ENCODE measurements at places on chromosomes 7 and 10. TPM values are rescaled to one million over a fixed set of nuclear protein-coding genes. Genes with fewer than 3 reads are reported as not detected.

- H3K4me3 ChIP-seq: no peak overlapping the region
- no peak for DNase-seq
- no peaks in the 10 kb centered on the region for H3K27me3 ChIP-seq
- H3K4me1 ChIP-seq: no peaks in the 10 kb centered on the region
Measured at GRCh38 chr7:152633072-152633471, 42.9 kb downstream of the XRCC2 start.

GRCh38 chr10:72297805-72298591 is 24.3 kb downstream of the DDIT4 start:
- H3K4me3 ChIP-seq: peak overlapping the region; percentile 57
- no peaks in the 10 kb centered on the region for H3K36me3 ChIP-seq
- peaks cover 56% of the 10 kb centered on the region for H3K4me1 ChIP-seq
- peak; percentile 87 for DNase-seq
- H3K27ac ChIP-seq: peak overlapping the region; percentile 98
- no peaks in the 10 kb centered on the region for H3K27me3 ChIP-seq

GRCh38 chr10:61899997-61900828 is 1.3 kb upstream of the ARID5B start:
- H3K27me3 ChIP-seq: no peaks in the 10 kb centered on the region
- peak overlapping the region; percentile 91 for H3K27ac ChIP-seq
- DNase-seq: peak; percentile 54
- H3K4me1 ChIP-seq: peaks cover 43% of the 10 kb centered on the region
- H3K36me3 ChIP-seq: no peaks in the 10 kb centered on the region

DNA sequence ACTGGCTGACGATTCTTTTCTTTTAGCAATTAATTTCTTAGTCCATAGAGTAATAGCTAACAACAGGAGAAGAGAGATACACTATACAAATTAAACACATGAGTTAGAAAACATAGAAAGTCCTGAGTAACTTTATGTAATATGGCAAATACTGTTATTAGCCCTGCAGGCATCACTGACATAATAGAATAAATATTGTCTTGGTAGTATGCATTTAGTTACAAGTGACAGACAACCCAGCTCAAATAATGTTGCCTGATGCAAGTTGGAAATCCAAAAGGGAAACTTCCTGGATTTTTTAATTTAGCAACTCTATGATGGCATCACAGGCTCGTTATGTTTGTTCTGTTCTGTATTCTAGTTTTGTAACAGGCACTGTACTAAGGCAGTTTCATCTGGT is 95.1 kb downstream of the DKK1 start:
- no peaks in the 10 kb centered on the region for H3K4me1 ChIP-seq
- no peak for DNase-seq
- no peak overlapping the region for H3K4me3 ChIP-seq
- H3K36me3 ChIP-seq: no peaks in the 10 kb centered on the region

DNA sequence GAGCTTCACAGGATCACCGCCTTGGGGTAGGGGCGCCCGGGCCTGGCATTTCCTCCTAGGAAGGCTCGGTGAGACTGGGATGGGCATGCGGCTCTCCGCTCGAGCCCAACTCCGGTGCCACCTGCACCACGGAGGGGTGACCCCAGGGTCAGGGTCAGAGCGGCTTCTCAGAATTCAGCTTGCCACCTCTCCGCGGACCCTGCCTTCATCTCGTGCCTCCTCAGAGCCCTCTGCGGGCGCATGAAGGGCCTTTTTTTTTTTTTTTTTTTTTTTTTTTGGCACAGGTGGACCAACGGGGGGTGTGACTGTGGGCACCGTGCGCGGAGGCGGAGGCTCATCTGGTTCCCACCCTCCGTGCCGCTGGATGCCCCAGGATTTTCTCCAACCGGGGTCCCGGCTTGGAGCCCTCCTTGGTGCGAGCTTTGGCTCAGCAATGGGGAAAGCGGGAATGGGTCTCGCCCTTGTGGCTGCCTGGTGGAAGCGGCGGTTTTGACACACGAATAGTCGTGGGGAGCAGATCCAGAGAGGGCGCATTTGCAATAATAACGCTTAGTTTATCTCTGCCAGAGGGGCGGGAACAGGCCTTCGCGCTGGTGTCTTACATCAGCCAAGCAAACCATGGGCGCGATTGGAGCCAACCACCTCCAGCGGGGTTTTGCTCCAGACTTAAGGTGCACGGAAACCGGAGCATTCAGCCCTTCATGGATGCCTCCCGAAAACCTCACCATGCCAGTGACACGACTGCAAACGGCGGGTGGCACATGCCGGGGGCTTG is 5.0 kb upstream of the TNRC18 start:
- peaks cover 38% of the 10 kb centered on the region for H3K4me1 ChIP-seq
- peaks cover 52% of the 10 kb centered on the region for H3K27me3 ChIP-seq
- H3K36me3 ChIP-seq: no peaks in the 10 kb centered on the region
- H3K4me3 ChIP-seq: no peak overlapping the region
- H3K27ac ChIP-seq: peak overlapping the region; percentile 80

DNA sequence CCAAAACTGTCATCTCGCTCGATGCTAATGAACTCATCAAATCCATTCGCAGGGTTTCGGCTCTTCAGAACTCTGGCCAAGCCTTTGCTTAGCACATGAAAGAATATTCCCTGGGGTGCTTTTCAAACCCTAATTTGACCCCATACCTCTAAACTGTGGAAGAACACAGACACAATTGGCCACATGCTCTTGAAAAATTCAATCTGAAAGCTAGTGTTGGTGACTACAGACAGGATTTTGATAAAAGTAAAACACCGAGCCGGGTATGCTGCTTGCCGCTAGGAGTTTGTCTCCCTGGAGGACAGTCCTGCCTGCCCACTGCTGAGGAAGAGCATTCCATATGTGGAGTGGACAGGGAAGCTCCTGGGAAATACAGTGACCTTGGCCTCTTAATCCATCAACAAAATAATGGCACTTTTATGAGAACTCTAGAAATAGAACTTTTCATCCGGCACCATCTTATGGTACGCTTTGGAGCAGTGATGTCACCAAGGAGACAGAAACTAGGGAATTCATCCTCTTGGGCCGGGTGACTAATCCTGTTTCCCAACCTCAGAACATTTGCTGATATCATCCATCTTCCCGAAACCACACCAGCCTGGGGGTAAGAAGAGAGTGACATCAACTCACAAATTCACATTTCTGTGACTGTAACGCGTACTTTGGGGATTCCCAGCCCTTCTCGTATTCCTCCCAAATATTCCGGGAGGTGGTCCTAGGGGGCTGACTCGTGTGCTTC is 34.2 kb downstream of the MTURN start:
- H3K27me3 ChIP-seq: no peaks in the 10 kb centered on the region
- peaks cover 4% of the 10 kb centered on the region for H3K4me1 ChIP-seq
- no peaks in the 10 kb centered on the region for H3K36me3 ChIP-seq
- no peak overlapping the region for H3K27ac ChIP-seq
- no peak for DNase-seq

- H3K36me3 ChIP-seq: no peaks in the 10 kb centered on the region
- no peaks in the 10 kb centered on the region for H3K4me1 ChIP-seq
- no peak overlapping the region for H3K27ac ChIP-seq
Measured at GRCh38 chr7:145916776-145917175, 199.8 kb upstream of the CNTNAP2 start.

SPDYE9 gene
- not detected for total RNA-seq

CRCP gene
- 35.4 TPM for total RNA-seq

LRRC18 gene
- total RNA-seq: not detected

DLX6 gene
- total RNA-seq: not detected

UTF1 gene
- not detected for total RNA-seq

All from CD8-positive, alpha-beta memory T cell (primary cell).